Renal pelvis (tissue), 12 donors: ENCODE measurements at places on chromosomes 3 and 15. TPM values are rescaled to one million over a fixed set of nuclear protein-coding genes. Genes with fewer than 3 reads are reported as not detected.

ALDH1L1 gene
- 46.2 TPM for polyA plus RNA-seq

TRPM1 gene
- polyA plus RNA-seq = 0.21 TPM

EPHA3 gene
- polyA plus RNA-seq = 5.4 TPM

DNAJC19 gene
- 70.7 TPM for polyA plus RNA-seq

GCSAM gene
- 2.1 TPM for polyA plus RNA-seq

GPX1 gene
- 145 TPM for polyA plus RNA-seq

BBS4 gene
- polyA plus RNA-seq = 33.6 TPM

ISG20 gene
- polyA plus RNA-seq = 1.6 TPM

UCN2 gene
- 0.51 TPM for polyA plus RNA-seq

MAP3K13 gene
- polyA plus RNA-seq = 37.4 TPM

STIMATE gene
- 17.9 TPM for polyA plus RNA-seq

CKMT1B gene
- 3.4 TPM for polyA plus RNA-seq

RARRES1 gene
- polyA plus RNA-seq = 19.9 TPM

C3orf22 gene
- polyA plus RNA-seq = 0.04 TPM

SPINT1 gene
- polyA plus RNA-seq = 75.5 TPM
